ENCODE measurements at places on chromosomes 12 and 14. TPM values are rescaled to one million over a fixed set of nuclear protein-coding genes. Genes with fewer than 3 reads are reported as not detected.

XRCC3 gene
- total RNA-seq, result 28.2 TPM

GRCh38 chr14:97215263-97215969 lies 418.2 kb downstream of the VRK1 start:
- no peak for DNase-seq

DNA sequence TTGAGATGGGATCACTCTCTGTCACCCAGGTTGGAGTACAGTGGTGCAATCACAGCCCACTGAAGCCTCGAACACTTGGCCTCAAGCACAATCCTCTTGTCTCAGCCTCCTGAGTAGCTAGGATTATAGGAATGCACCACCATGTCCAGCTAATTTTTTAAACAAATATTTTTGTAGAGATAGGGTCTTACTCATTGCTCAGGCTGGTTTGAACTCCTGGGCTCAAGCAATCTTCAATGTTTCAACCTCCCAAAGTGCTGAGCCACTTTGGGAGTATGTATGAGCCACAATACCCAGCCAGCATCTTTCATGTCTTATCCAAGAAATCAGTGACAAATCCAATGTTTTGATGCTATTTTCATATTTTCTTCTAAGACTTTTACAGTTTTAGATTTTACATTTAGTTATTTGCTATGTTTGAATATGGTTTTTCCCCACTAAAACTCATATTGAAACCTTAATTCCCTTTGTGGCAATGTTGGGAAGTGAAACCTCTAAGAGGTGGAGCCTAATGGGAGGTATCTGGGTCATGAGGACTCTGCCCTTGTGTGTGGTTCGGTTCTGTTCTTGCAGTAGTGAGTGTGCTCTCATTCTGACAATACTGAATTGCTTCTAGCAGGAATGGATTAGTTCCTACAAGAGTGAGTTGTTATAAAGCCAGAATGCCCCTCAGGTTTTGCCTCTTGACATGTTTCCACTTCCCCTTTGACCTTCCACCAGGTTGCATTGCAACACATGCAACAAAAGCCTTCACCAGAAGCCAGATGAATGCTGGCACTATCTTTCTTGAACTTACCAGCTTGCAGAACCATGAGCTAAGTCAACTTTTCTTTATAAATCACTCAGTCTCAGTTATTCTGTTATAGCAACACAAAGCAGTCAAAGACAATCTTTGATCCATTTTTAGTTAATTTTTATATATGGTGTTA lies 80.8 kb upstream of the AMIGO2 start:
- no peak for DNase-seq

DNA sequence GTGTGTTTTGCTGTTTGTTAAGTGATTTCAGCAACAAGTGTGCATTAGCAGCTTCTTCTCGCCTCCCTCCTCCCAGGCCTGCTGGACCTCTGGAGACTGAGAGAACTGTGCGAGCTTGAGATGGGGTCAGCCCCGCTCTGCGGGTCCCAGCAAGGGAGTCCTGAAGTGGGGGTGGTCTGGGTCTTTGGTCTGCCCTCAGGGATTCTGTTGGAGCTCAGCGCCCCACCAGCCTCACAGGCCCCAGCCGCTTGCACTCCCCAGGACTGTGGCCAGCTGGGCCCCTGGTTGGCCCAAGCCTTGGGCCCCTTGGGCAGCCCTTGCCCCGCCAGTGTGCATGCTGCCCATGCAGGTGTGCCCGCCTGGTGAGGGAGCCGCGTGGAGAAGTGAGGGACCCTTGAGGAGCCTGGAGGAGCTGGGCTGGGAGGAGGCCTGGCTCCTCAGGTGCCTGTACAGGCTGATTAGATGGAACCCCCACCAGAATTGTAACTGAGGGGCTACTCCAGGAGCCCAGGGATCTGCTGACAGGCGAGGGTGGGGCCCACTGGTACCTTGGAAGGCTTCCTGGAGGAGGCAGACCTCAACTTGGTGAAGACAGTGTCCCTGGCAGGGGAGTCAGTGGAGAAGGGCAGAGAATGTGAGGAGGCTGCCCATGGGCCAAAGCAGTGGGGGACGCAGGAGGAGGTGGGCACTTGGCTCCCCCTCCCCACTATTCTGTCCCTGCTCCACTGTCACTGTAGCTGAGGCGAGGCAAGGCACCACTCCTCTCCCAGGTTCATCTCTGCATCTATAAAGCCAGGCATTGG lies 56.7 kb downstream of the BEGAIN start:
- DNase-seq, result no peak

DNA sequence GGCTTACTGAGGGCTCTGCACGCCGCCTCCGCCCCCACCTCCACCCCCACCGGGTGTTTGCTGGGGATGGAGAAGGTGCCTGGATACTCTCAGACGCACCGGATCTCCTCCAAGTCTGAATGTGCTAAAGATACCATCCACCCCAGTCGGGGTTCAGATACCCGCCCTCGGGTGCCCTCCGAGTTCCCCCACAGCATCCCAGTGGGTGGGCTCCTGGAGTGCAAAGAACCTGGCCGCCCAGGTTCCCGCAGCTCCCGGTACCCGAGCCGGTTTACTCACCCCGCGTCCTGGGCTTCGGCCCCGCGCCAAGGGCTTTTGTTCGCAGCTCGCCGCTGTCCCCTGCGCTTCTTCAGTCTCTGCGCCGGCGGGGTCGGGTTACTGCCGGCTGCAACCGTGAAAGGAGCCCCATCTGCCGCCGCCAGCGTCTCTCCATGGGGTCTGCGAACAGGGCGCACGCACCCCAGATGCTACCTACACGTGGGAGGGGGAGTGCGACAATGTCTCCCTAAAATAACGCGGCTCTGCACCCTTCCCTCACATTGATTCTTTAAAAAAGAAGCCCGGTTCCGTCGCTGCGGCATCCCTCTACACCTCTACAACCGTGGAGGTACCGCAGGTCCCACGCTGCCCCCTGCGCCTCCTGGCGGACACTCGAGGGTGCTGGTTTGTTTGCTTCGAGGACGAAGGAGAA lies at the start of gene CCDC177:
TSS of gene CCDC177 (minus strand) at position 609 of the 691 bp plus-strand sequence. CDS start 1,249 bp downstream, outside the sequence.
- peak; percentile 48 for DNase-seq

Measured in M059J (cell line).